ENCODE measurements at places on chromosomes 5 and 9. TPM values are rescaled to one million over a fixed set of nuclear protein-coding genes. Genes with fewer than 3 reads are reported as not detected.

PCDHGB2 gene
- not detected for polyA plus RNA-seq

PCDHGA8 gene
- polyA plus RNA-seq, result not detected

DOCK8 gene
- 52.2 TPM for polyA plus RNA-seq

PCDHB16 gene
- not detected for polyA plus RNA-seq

TYRP1 gene
- not detected for polyA plus RNA-seq

APBA1 gene
- polyA plus RNA-seq, result not detected

TRUB2 gene
- polyA plus RNA-seq, result 24.7 TPM

ADRB2 gene
- polyA plus RNA-seq, result not detected

SLC36A2 gene
- polyA plus RNA-seq, result not detected

OTULINL gene
- polyA plus RNA-seq, result 38.3 TPM

CFAP77 gene
- polyA plus RNA-seq, result not detected

KIF12 gene
- not detected for polyA plus RNA-seq

ARHGEF39 gene
- polyA plus RNA-seq, result 0.13 TPM

STPG3 gene
- not detected for polyA plus RNA-seq
